ENCODE measurements at places on chromosomes 1 and 21.

- no peak for DNase-seq
These were observed 28.7 kb upstream of the RGS5 start for GRCh38 chr1:163231385-163231784.

DNA sequence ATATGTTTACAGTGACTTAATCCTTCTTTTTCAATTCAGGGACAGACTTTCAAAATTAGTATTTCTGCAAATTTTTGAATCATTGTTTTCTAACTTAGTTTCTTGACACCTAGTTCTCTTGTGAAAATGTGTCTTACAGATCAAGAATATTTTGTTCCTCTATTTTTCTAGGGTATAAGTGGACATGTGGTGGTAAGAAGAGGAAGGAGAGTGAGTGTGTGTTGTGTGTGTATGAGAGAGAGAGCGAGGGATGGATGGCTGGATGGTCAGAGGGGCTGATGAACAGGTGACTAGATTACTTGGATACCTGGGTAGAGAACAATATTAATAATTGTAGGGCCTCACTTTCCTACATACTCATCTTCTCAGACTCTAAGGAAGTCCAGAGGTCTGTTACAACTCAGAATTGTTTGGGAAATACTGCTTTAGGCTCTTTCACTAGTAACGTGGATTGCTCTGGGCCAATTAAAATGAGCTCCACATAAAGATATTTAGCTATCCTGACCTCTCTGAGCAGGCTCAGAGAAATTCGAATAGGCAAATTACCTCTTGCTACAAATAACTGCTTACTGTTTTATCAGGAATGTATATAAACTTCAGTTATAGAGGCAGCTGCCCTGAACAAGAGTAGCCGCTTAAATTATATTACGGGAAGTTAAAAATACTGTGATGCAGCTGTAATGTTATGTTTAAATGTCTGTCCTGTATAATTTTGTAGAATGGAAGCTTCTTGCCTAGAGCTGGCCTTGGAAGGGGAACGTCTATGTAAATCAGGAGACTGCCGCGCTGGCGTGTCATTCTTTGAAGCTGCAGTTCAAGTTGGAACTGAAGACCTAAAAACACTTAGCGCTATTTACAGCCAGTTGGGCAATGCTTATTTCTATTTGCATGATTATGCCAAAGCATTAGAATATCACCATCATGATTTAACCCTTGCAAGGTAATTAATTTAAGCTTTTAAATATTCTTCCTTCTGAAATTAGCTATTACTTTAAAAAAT, 19.7 kb downstream of the GPSM2 start:
- no peak for DNase-seq

DNA sequence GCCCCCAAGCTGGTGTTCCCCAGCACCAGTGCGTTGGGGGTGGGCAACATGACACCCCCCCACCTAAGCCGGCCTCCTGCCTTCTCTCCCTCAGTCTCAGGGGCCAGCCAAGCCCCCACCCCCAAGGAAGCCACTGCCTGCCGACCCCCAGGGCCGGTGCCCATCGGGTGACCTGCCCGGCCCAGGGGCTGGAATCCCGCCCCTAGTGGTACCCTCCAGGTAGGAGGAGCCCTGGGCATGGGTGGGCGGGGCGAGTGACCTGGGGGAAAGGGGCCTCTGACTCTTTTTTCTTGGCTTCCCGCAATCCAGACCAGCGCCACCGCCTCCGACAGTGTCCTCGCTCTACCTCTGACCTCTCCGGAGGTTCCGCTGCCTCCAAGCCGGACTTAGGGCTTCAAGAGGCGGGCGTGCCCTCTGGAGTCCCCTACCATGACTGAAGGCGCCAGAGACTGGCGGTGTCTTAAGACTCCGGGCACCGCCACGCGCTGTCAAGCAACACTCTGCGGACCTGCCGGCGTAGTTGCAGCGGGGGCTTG, 1.3 kb upstream of the EFNA4 start:
- DNase-seq: no peak

- no peak for DNase-seq
These were observed 21.2 kb upstream of the OTUD3 start for GRCh38 chr1:19861034-19861433.
